ENCODE measurements at places on chromosomes 1 and 21.

GRCh38 chr1:83954166-83954823 is 44.6 kb downstream of the TTLL7 start:
- peak; percentile 58 for DNase-seq

DNA sequence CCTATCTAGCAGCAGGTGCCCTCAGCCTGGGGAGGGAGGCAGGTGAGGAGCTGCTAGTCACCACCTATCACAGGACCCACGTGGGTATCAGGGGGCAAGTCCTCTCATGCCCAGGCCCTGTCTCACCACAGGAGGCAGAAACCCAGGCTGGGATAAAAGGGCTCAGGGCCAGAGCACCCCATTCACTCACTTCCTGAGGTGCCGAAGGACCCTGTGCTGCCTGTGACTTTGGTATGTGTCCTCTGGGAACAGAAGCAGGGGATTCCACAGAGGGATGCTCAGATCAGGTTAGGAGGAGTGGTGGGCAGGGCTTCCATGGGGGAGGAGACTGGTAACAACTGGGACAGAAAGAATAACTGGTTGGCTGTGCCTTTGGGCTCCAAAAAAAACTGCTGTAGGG is at the start of gene LCE1E:
LCE1E (plus strand) TSS at position 181 of the 400 bp plus-strand sequence. CDS start 1,043 bp downstream, outside the sequence.
- no peak for DNase-seq

DNA sequence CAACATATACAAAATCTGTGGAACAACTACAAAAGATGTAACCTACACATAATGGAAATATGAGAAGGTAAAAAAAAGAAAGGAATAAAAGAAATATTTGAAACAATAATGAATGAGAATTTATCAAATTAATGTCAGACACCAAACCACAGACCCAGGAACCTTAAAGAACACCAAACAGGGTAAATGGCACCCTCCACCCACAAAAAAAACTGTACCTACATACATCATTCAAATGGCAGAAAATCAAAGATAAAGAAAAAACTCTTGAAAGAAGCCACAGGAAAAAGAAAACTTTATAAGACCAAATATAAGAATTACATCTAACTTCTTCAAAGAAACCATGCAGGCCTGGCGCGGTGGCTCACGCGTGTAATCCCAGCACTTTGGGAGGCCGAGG is 54.0 kb downstream of the IL12RB2 start:
- DNase-seq: no peak

GRCh38 chr1:63902844-63903589 is 129.2 kb downstream of the ROR1 start:
- DNase-seq: no peak

DNA sequence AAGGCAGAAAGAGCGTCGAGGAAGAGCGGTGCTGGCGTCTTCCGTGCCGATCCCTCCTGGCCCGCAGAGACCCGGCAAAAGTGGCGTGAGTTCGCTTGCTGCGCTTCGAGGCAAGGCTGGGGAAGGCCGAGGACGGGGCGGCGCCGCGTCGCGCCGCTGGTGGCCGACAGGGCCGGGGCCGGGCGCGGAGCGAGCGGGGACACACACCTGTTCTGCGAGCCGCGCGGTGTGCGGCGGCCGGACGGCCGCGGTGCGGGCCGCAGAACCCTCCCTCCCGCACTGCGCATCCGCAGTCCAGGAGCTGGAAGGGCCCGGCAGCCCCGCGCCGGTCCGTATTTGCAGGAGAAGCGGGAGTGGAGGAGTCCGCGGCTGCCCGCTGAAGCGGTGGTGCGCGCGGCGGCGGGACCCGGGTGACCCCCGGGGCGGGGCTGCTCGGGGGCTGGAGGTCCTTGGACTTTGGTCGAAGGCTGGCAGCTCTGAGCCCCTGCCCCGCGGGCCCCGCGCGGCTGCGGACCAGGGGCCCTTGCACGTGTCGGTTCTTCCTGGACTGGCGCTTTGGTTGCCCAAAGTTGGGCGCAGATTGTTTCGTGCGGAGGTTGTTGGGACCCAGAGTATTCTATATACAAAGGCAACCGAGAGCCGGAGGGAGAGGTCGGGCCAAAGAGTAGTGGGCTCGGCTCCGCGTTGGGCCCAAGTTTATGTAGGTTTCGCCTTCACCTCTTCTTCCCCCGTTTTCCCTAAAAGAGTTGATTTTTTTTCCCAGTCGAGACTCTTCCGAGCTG is 2.6 kb downstream of the RNF220 start:
- DNase-seq: peak; percentile 50

GRCh38 chr1:78759881-78760280 is 110.2 kb downstream of the IFI44 start:
- no peak for DNase-seq

DNA sequence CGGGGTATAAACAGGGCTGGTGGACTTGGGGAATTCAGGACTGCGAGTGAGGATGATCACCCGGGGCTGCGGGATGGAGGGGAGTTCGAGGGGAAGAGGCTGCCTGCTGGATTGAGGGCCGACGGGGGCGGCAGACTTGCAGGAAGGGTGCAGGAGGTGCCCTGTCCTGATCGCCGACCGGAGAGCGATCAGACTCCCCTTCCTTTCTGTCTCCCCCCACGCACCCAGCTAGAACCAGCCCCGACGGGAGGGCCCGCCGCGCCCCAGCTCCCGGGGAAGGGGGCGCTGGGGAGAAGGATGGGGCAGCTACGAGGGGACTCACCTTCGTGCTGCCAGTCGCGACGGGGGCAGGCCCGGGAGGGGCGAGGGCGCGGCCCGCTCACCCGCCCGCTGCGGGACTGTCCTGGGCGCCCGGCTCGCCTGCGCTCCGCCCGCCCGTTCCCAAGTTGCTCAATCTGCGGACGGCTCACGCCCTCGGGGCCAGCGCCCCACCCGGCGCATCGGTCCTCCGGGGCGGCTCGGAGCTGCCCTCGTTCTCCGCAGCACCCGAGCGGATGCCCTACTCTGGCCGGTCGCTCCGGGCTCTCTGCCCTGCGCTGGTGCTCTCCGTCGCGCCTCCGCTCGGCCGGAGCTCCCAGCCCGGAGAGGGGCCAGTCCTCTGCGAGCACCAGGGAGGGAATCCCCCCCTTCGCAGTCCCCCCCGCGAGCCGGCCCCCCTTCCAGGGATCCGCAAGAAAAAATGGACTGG is at the start of gene RSPO1:
RSPO1 (minus strand) TSS at position 649 of the 748 bp plus-strand sequence. CDS start 5,231 bp downstream, outside the sequence.
- peak; percentile 17 for DNase-seq
